ENCODE measurements at places on chromosomes 6 and 20. TPM values are rescaled to one million over a fixed set of nuclear protein-coding genes. Genes with fewer than 3 reads are reported as not detected.

- H3K36me3 ChIP-seq: no peaks in the 10 kb centered on the region
- peaks cover 12% of the 10 kb centered on the region for H3K4me1 ChIP-seq
- DNase-seq: peak; percentile 28
- H3K27ac ChIP-seq: no peak overlapping the region
- H3K4me3 ChIP-seq: peak overlapping the region; percentile 71
Observed at GRCh38 chr6:165662041-165662748, 846 bp downstream of the PDE10A start.

DNA sequence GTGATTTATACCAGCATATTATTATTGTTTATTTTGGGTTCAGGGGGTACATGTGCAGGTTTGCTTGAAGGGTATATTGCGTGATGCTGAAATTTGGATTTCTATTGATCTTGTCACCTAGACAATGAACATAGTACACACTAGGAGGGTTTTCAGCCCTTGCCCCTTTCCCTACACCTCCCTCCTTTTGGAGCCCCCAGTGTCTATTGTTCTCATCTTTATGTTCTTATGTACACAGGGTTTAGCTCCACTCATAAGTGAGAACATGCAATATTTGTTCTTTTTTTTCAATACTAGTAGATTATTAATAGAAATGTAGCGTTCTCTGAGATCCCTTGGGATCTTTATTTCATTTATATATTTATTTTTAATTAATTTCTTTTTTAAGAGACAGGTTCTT is 79.2 kb upstream of the MRAP2 start:
- DNase-seq: no peak
- no peaks in the 10 kb centered on the region for H3K36me3 ChIP-seq
- no peaks in the 10 kb centered on the region for H3K4me1 ChIP-seq
- no peak overlapping the region for H3K4me3 ChIP-seq
- no peak overlapping the region for H3K27ac ChIP-seq

DNA sequence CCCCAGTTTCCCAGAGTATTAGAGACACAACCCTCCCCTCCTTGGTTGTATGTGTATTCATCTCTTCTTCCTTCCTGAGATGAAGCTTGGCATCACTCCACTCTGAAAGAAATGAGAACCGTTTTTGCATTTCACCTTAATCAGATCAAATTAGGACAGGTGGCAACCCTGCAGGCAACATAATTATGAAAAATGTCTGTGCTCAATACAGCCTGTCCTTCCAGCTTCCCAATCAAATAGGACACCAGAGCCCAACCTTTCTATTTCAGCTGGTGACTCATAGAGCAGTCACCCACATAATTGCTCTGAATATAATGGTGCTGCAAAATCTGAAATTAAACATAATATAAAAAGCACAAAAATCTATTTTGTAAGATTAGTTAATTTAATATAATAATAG is 310.2 kb upstream of the AGPAT4 start:
- H3K4me3 ChIP-seq: no peak overlapping the region
- no peaks in the 10 kb centered on the region for H3K4me1 ChIP-seq
- H3K36me3 ChIP-seq: no peaks in the 10 kb centered on the region
- no peak for DNase-seq

GRCh38 chr20:32991792-32992641 is 12.2 kb downstream of the SUN5 start:
- no peak overlapping the region for H3K4me3 ChIP-seq
- H3K27ac ChIP-seq: no peak overlapping the region

GRCh38 chr20:19264191-19264590 is 51.7 kb downstream of the SLC24A3 start:
- no peaks in the 10 kb centered on the region for H3K27me3 ChIP-seq
- DNase-seq: no peak
- H3K36me3 ChIP-seq: no peaks in the 10 kb centered on the region
- peaks cover 15% of the 10 kb centered on the region for H3K4me1 ChIP-seq
- H3K4me3 ChIP-seq: no peak overlapping the region

GRCh38 chr6:116745176-116745575 is 20.3 kb downstream of the FAM162B start:
- DNase-seq: no peak
- H3K4me1 ChIP-seq: no peaks in the 10 kb centered on the region
- no peak overlapping the region for H3K4me3 ChIP-seq
- H3K36me3 ChIP-seq: no peaks in the 10 kb centered on the region
- H3K27ac ChIP-seq: no peak overlapping the region
- H3K27me3 ChIP-seq: no peaks in the 10 kb centered on the region

Gene ADAM33
- 2.4 TPM for total RNA-seq

Gene SIRPA
- 30.1 TPM for total RNA-seq

Gene KCNK16
- total RNA-seq: not detected

Gene PLA2G7
- total RNA-seq: not detected

DNA sequence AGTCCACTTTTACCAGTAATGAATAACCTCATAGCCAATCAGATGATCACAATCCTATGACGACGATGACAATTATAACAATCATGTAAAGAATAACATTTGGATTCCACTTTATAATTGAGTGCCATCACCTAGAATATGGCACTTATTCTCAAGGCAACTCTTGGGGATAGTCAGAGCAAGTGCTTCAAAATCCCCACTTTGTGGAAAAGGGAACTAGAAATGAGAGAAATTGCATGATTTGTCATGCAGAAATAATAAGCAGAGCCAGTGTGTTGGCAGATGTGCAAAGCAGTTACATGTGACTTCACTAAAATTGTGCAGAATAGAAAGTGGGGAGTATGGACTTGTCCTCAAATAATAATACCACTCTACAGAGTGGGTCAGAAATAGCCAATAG is 41.3 kb downstream of the FRK start:
- no peak for DNase-seq
- no peaks in the 10 kb centered on the region for H3K4me1 ChIP-seq
- H3K36me3 ChIP-seq: no peaks in the 10 kb centered on the region
- H3K27me3 ChIP-seq: no peaks in the 10 kb centered on the region
- H3K27ac ChIP-seq: no peak overlapping the region

Gene MROH8
- 4.3 TPM for total RNA-seq

Gene WFDC10B
- not detected for total RNA-seq

GRCh38 chr6:118775381-118775780 is 118.6 kb upstream of the ASF1A start:
- H3K36me3 ChIP-seq: no peaks in the 10 kb centered on the region
- no peaks in the 10 kb centered on the region for H3K27me3 ChIP-seq
- H3K27ac ChIP-seq: no peak overlapping the region
- H3K4me1 ChIP-seq: peaks cover 13% of the 10 kb centered on the region

Gene XKR7
- total RNA-seq: not detected

DNA sequence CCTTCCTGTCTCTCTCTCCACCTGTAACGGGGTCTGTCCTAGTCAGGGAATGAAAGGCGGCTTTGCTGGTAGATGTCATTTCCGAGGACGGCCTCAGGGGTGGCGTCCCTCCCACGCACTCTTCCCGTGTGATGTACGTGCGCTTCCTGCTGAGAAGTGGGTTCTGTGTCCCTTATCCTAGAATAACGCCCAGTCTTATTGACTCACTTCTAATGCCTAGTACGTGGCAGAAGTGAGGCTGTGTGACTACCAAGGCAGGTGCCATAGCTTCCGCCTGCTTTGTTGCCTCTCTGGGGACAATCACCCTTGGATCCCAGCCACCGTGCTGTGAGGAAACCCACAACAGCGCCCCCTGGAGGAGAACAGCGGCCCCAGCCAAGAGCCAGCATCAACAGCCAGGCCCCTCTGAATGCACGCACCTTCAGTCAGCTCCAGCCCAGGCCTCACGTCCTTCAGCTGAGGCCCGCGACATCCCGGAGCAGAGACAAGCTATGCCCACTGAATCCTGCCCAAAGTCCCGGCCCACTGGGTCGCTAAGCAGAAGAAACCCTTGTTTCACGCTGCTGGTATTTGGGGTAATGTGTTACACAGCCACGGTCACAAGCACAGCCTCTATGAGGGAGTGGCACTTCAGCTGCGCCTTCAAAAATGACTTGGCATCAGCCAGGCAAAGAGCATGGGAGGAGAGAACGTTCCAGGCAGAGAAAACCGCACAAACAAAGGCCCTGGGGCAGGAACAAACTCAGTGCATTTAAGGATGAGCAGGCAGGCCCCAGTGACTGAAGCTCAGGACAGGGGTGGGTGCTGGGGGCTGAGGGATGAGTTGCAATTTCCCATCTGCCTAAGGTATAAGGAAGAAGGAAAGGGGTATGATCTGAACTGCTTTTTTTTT is 224.2 kb downstream of the NFATC2 start:
- no peaks in the 10 kb centered on the region for H3K27me3 ChIP-seq
- no peaks in the 10 kb centered on the region for H3K4me1 ChIP-seq
- DNase-seq: no peak
- H3K27ac ChIP-seq: no peak overlapping the region
- H3K4me3 ChIP-seq: no peak overlapping the region

Gene OLIG3
- not detected for total RNA-seq

DNA sequence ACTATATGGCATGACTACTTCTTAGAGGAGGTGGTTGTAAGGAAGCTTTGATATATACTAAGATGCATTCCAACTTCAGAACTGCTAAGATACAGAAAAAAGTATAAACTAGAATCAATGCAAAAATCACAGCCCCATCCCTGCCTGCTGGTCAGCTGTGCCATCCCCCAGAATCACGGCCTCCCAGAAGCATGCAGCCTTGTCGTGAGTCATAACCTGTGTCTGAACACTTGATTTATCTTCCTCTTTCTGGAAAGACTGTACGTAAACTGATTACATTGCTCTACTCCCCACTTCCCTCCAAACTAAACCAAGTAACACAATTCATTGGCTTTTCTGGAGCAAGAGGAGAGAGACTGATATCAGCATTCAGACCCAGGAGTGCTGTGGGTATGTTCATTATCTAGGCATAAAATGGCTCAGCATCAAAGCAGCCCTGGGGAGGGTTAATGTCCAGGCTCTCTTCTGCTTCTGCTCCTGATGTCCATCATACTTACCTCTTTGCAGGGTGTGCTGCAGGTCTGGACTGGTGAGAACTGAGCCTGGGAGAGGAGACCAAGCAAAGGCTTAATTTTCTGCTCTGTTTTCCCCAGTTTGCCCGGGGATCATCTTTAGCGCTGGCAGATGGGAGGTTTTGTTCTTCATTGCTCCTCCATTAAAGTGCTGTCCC is 18.4 kb downstream of the SCP2D1 start:
- H3K36me3 ChIP-seq: no peaks in the 10 kb centered on the region
- no peak overlapping the region for H3K27ac ChIP-seq
- H3K4me3 ChIP-seq: no peak overlapping the region
- no peak for DNase-seq
- H3K4me1 ChIP-seq: no peaks in the 10 kb centered on the region
- no peaks in the 10 kb centered on the region for H3K27me3 ChIP-seq

DNA sequence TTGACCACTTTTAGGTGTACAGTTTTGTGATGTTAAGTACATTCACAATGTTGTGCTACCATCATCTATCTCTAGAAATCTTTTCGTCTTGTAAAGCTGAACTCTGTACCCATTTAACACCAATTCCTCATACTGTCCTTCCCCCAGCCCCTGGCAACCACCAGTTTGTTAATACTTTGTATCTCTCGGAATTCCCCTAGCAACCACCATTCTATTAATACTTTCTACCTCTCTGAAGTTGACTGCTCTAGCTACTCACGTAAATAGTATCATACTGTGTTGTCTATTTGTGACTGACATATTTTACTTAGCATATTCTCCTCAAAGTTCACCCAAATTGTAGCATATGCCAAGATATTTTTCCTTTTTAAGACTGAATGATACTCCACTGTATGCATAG is 82.3 kb upstream of the CLDN20 start:
- H3K27me3 ChIP-seq: no peaks in the 10 kb centered on the region
- DNase-seq: no peak
- H3K4me1 ChIP-seq: no peaks in the 10 kb centered on the region

Gene TSPO2
- not detected for total RNA-seq

Gene SLC18B1
- total RNA-seq: 0.99 TPM

Gene SHLD1
- total RNA-seq: 6.7 TPM

DNA sequence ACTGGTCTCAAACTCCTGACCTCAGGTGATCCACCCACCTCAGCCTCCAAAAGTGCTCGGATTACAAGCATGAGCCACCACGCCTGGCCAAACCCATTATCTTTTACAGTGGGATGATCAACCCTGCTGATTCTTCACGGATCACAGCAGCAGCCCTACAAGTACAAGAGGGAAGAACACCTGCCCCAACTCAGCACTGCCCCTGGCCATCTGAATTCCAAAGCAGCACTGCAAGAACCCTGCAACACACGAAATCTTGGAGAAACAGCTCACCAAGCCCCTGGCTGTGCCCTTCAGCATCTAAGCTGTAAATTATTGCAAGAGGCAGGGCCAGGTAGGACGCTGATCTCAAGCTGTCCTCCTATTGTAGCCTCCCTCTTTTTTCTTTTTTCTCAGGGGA is 54.5 kb upstream of the MC3R start:
- no peaks in the 10 kb centered on the region for H3K27me3 ChIP-seq
- H3K27ac ChIP-seq: no peak overlapping the region
- H3K4me3 ChIP-seq: no peak overlapping the region

- H3K36me3 ChIP-seq: no peaks in the 10 kb centered on the region
- peaks cover 3% of the 10 kb centered on the region for H3K4me1 ChIP-seq
- H3K27me3 ChIP-seq: no peaks in the 10 kb centered on the region
- no peak overlapping the region for H3K4me3 ChIP-seq
- no peak for DNase-seq
- H3K27ac ChIP-seq: no peak overlapping the region
Observed at GRCh38 chr6:44024574-44025219, 102.6 kb downstream of the MRPL14 start.

- peaks cover 66% of the 10 kb centered on the region for H3K4me1 ChIP-seq
- no peak for DNase-seq
- H3K27ac ChIP-seq: peak overlapping the region; percentile 84
- peak overlapping the region; percentile 19 for H3K4me3 ChIP-seq
Observed at GRCh38 chr6:15359335-15359862, 113.5 kb downstream of the JARID2 start.

GRCh38 chr6:148157841-148158240 is 184.8 kb upstream of the SASH1 start:
- H3K36me3 ChIP-seq: no peaks in the 10 kb centered on the region
- H3K4me1 ChIP-seq: no peaks in the 10 kb centered on the region

GRCh38 chr6:138891255-138891986 is 95.5 kb downstream of the ECT2L start:
- H3K27ac ChIP-seq: no peak overlapping the region
- no peaks in the 10 kb centered on the region for H3K27me3 ChIP-seq
- no peaks in the 10 kb centered on the region for H3K4me1 ChIP-seq
- DNase-seq: no peak
- no peak overlapping the region for H3K4me3 ChIP-seq

- no peak overlapping the region for H3K4me3 ChIP-seq
- no peaks in the 10 kb centered on the region for H3K4me1 ChIP-seq
- no peak for DNase-seq
- H3K36me3 ChIP-seq: no peaks in the 10 kb centered on the region
- H3K27me3 ChIP-seq: peaks cover 3% of the 10 kb centered on the region
Observed at GRCh38 chr6:73339340-73339739, 14.7 kb downstream of the DPPA5 start.

GRCh38 chr6:4370066-4370465 is 234.7 kb upstream of the ECI2 start:
- peaks cover 48% of the 10 kb centered on the region for H3K4me1 ChIP-seq
- no peaks in the 10 kb centered on the region for H3K27me3 ChIP-seq
- no peak overlapping the region for H3K4me3 ChIP-seq
- no peaks in the 10 kb centered on the region for H3K36me3 ChIP-seq
- no peak for DNase-seq
- H3K27ac ChIP-seq: peak overlapping the region; percentile 80

GRCh38 chr20:44407402-44408184 is 52.1 kb downstream of the HNF4A start:
- no peaks in the 10 kb centered on the region for H3K36me3 ChIP-seq
- peaks cover 19% of the 10 kb centered on the region for H3K27me3 ChIP-seq
- no peak overlapping the region for H3K4me3 ChIP-seq
- no peak for DNase-seq

GRCh38 chr6:159577564-159577963 is 115.5 kb downstream of the SOD2 start:
- H3K4me1 ChIP-seq: no peaks in the 10 kb centered on the region
- H3K27ac ChIP-seq: no peak overlapping the region
- no peak overlapping the region for H3K4me3 ChIP-seq
- no peaks in the 10 kb centered on the region for H3K27me3 ChIP-seq
- no peak for DNase-seq
